Vein endothelial cell (primary cell): ENCODE measurements at places on chromosomes 5 and 9. TPM values are rescaled to one million over a fixed set of nuclear protein-coding genes. Genes with fewer than 3 reads are reported as not detected.

The TLX3 gene
- total RNA-seq: not detected in 2 replicates

The TMC1 gene
- 0.33 and 0.67 TPM in 2 replicates for total RNA-seq

The PPP1R26 gene
- total RNA-seq: 14.4 and 17.0 TPM in 2 replicates

The B4GALT1 gene
- 21.4 and 24.8 TPM in 2 replicates for total RNA-seq

The SLCO6A1 gene
- total RNA-seq: not detected in 2 replicates

The MTRR gene
- total RNA-seq: 32.3 and 48.1 TPM in 2 replicates

The PCDHB4 gene
- 0.19 and 0.33 TPM in 2 replicates for total RNA-seq

The PTGES2 gene
- 71.2 and 71.5 TPM in 2 replicates for total RNA-seq

The CD14 gene
- 0.57 TPM in 1 of 2 replicates, not detected in the other for total RNA-seq

The CCNO gene
- total RNA-seq: 0.33 and 0.48 TPM in 2 replicates

The PCDHA1 gene
- total RNA-seq: not detected in 2 replicates

The LCN6 gene
- total RNA-seq: 0.33 TPM in 1 of 2 replicates, not detected in the other

The GMCL2 gene
- under 0.01 TPM in 1 of 2 replicates, not detected in the other for total RNA-seq

The NR4A3 gene
- total RNA-seq: under 0.01 and 0.19 TPM in 2 replicates

The GPR150 gene
- 0.29 and 0.33 TPM in 2 replicates for total RNA-seq

The SOHLH1 gene
- not detected in 2 replicates for total RNA-seq

The ENTREP1 gene
- total RNA-seq: 6.1 and 9.8 TPM in 2 replicates

The TRPM6 gene
- total RNA-seq: 0.38 and 0.65 TPM in 2 replicates

The FBP2 gene
- not detected in 2 replicates for total RNA-seq

The RNF224 gene
- total RNA-seq: under 0.01 and 0.19 TPM in 2 replicates

The SPATA31A3 gene
- total RNA-seq: not detected in 2 replicates

The FNIP1 gene
- 42.1 and 47.7 TPM in 2 replicates for total RNA-seq

The TPPP gene
- under 0.01 TPM in 2 replicates for total RNA-seq

The CCDC180 gene
- 2.2 and 2.9 TPM in 2 replicates for total RNA-seq

The PCA3 gene
- 0.29 and 0.33 TPM in 2 replicates for total RNA-seq

The LCN12 gene
- total RNA-seq: 0.29 TPM in 1 of 2 replicates, not detected in the other

The ECSCR gene
- total RNA-seq: 329 and 359 TPM in 2 replicates

The PRR16 gene
- 0.48 TPM in 1 of 2 replicates, not detected in the other for total RNA-seq

The KCNV2 gene
- not detected in 2 replicates for total RNA-seq

The SLC23A1 gene
- total RNA-seq: not detected in 2 replicates
